Stimulated activated CD4-positive, alpha-beta T cell treated with anti-CD3 and anti-CD28 coated beads, Interleukin-1b, Interleukin-23, amount 100 ng/mL, for 48 hours (primary cell): ENCODE measurements at places on chromosomes 1 and 21.

DNA sequence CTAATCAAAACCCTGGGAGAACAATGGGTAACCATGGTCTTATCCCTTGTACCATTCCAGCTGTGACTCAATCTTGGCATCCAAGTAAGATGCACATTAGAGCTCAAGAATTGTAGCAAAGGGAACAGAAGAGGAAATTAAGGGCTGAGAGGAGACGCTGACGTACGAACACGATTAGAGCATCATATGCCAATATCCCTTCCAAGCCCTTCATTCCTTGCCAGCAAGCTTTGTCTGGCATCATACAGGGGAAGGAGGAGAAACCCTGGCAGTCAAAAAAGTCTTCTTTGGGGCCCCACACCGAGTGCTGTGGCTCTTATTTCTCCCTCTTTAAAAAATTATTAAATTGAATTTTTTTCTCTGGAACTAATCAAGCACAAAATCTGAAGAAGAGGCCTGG is 120.9 kb downstream of the ASTN1 start:
- no peak for DNase-seq

- no peak for DNase-seq
Observed at GRCh38 chr21:44424608-44425306, 30.6 kb upstream of the LRRC3 start.

DNA sequence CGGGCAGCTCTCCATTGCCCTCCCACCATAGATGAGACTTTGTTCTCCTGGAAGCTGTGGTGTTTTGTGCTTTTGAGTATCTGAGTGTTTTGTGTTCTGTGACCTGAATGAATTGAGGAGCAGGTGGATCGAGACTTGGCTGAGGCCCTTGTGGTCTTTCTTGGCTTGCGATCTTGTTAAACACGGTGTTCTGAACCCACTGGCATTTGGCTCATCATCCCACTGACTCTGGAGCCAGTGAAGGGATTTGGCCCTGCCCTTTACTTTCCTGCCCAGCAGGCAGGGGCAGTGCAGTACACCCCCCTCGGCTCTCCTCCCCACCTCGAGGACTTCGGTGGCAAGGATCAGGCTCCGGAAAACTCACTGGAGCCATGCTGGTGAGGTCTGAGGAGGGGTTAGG is 30.6 kb downstream of the PKNOX1 start:
- no peak for DNase-seq

- DNase-seq, result no peak
Observed at GRCh38 chr1:224058303-224058702, 55.6 kb upstream of the FBXO28 start.

- DNase-seq, result no peak
Observed at GRCh38 chr21:25979845-25980616, 190.5 kb downstream of the APP start.

- DNase-seq, result no peak
Observed at GRCh38 chr1:101237229-101237837, 514 bp downstream of the S1PR1 start.

DNA sequence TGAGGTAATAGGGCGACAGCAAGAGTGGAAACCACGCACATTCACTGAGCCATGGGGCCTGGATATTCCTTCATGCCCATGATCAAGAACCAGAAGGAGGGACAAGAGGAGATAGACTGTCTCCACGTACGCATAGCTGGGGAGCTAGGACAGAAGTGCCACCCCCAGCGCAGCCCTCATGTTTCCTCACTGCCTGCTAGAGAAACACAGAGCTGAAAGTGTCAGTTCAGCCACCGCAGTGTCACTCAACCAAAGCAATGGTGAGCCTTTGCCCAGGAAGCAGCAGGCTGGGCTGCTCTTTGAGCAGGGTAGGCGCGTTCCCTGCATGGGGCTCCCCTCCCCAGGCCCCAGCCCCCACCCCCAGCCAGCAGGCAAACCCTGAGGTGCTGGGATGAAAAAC is 68.5 kb downstream of the STUM start:
- no peak for DNase-seq

- no peak for DNase-seq
Observed at GRCh38 chr1:99279525-99279924, 15.2 kb downstream of the PLPPR4 start.

DNA sequence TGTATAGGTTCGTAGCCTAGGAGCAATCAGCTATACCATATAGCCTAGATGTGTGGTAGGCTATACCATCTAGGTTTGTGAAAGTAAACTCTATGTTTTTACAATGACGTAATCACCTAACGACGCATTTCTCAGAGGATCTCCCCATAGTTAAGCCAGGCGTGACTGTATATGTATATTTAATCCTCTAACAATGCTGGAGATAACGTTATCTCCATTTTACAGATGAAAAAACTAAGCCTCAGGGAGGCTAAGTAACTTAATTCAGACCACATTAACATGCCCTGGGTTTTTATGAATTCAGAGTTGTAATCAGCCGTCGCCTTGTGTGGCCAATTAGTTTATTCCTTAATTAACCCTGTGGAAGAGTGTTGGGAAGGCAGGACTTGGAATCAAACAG is 107.7 kb upstream of the PLXNA2 start:
- DNase-seq, result no peak

DNA sequence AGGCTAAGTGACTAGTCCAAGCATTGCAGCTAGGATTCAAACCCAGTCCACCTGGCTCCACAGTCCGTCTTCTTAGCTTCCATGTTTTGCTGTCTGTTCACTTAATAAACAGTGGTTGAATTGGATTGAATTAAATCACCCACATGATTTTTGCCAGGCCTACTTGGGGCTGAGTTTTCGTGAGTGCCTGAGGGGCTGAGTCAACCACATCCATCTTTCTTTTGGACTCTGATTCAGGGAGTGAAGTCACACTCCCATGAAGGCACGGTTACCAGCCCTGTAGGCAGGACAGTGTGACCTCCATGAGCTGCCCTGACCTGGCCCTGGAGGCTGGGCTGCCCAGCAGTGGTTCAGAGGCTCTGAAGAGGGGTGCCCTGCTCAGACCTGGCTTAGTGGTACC is 123.7 kb downstream of the ACTL8 start:
- DNase-seq, result no peak

GRCh38 chr1:40755067-40755466 is 28.5 kb upstream of the KCNQ4 start:
- DNase-seq, result no peak

DNA sequence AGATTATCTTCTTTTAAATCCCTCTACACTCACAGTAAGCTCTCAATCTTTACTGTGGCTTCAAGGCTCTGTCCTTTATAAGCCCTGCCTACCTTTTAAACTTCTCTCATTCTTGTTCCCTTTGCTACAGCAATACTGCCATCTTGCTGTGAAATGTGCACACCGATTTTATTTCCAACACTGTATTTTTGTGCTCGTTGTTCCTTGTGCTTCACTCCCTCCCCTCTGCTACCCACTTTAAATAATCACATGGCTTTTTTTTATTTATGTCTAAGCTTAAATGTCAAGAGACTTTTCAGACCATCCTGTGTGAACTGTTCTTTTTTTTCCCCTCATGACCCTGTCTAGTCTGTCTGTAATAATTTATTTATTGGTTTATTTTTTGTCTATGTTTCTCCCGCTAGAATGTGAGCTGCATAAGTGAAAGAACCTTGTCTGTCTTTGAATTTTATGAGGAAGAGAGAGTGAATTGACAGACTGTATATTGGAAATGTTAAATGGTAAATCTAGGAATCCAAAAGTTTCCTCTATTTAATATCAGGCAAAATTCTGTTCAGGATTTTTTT is 45.7 kb downstream of the ABCD3 start:
- no peak for DNase-seq

- DNase-seq, result no peak
Observed at GRCh38 chr1:180451504-180451903, 50.9 kb downstream of the ACBD6 start.

DNA sequence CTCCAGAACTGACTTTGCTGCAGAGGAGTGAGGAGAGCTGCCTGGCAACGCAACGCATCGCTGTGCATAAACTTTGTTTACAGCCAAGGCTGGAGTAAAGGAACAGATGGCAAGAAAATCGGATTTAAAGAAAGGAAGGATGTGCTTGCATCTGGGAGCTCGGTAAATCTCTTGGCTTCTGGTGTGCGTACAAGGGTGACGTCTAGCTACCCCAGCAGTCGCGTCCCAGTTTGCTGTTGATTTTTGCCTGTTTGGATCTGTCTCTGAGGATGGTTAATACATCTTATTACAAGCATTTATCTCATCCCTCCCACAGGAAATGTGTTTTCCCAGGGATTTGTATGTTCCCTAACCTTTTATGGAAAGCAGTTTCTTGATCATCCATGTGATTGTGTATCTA is 73.3 kb upstream of the RALGPS2 start:
- no peak for DNase-seq

DNA sequence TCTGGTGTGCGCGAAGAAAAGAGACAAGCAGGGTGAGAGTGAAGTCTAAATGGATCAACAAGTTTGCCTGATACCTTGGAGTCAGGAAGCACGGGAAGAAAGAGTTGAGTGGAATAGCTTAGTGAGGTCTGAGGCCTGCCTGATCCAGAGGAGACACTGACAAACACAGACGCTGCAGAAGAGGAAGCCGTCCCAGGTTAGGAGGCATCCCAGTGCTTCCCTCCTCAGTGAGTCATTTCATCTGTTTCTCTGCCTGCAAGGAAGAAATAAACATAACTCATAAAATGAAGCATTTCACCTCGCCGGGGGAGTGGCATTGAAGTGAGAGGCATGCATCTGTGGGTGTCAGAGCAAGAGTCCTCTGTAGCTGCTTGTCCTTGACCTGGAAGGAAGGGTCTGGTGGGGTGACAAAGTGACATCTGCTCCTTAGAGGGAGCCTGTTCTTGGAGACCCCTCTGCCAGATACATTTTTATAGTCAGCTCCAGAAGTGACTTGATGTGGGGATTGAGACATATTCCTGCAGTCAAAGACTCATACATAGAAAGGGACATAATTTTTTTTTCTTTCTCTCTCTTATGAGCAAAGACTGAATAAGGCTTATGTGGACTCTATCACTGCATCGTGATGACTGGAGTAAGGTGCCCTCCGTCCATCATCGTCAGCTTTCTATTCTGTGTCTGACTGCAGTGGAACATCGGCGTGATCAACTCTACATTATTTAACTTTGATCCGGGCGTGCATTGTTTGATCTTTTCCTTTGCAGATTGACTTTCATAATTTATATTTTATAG is 256.7 kb downstream of the KIF26B start:
- no peak for DNase-seq

DNA sequence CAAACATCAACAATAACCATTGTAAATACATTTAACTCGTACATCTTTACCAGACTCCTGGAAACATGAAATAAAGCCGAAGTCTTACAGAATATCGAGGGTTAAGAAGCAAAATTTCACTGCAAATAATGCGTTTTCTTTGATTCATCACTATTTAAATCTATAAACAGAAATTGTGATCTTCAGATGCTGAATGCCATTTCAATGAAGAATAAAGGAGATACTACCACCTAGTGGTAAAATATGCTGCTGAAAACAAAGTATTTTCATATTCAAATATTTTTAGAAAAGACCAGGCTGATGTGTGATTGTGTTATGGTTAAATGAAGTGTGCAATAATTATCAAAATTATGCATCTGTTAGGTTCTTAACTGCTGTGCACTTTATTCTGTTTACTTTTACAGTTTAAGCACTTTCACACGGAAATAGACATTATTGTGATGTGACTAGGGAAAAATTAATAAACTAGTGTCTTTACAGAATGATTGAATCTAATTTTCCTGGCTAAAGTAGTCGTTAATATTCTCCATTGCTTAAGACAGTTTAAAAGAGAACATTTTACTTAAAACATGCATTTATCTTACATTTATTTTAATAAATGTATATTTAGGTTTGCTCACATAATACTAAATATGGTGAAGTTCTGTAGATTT is 1093.1 kb downstream of the MRPL39 start:
- DNase-seq, result no peak

DNA sequence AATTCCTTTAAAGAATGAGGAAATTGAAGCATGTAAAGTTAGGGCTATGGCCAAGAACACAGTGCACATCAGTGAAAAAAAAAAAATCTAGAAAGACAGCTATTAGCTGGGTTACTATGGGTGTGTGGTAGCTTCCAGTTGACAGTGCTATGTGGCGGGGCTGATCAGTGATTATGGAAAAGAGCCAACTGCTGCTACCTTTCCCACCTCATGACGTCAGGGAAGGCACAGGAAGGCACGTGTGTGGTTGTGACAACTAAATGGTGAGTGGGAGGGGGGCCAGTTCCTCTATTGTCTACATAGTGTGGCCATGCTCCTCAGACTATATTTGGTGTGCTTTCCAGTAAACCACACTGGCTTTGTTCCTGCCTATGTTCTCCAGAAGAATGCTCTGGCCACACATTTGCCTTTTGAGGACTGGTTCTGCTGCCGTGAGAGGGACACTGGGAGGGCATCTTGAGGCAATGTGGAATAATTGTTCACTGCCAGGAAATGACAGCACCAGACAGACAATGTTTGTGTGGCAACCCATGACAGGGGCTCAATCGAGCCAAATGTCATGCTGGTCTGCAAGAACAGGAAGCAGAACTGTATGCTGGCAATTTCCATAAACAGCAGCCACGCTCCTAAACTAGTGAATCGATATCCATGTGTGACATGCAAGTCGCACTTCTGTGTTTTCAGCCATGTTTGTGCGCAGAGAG is 3.0 kb upstream of the SDE2 start:
- DNase-seq, result peak; percentile 55

DNA sequence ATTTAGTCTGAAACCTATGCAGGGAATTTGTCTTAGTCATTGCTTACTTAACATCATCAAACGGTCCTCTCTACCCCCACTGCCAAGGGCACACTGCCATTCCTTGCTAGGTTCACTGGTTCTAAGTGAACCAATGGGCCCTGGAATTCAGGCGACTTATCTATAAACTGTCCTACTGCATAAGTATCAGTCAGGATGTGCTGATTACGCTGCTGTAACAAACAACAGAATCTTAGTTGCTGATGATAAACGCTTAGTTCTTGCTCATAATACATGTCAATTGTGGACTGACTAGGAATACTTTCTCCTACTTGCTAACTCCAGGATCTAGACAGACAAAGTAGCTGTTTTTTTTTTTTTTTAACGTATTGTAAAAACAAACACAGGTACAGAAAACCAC is 136.1 kb downstream of the PRDM2 start:
- DNase-seq, result no peak
